Stimulated activated CD8-positive, alpha-beta memory T cell treated with anti-CD3 and anti-CD28 coated beads, Interleukin-15, amount 100 ng/mL, for 1 hour (primary cell): ENCODE measurements at places on chromosomes 6 and 20.

DNA sequence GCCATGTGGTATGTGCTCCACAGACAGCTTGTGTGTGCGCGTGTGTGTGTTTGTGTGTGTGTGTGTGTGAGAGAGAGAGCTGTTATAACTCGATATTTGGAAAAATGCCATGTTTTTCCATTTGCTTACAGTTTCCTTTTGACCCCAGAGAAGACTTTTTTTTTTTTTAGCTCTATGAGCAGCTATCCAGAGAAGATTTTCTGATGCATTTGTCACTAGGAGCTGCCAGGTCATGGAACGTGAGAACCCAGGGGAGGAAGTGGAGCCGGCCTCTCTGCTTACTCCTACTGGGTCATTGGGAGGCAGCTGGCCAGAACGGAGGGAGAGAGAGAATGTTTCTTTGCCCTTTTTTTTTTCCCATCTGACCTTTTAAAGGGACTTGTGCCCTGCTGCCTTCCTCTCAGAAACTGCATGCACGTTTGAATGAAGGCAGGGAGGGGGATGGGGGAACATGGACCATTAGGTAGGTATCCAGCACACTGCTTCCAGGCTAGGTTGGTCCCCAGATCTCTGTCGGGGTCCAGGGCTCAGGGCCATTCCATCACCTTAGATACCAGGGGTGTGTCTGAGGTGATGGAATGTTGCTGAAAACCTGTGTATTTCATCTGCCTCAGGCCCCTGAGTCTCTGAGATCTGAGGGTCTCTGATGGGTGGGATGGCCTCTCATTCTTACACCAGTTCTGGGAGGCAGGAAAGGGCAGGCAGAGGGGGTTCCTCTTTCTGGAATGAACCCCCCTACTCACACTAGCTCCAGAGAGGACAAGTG lies 11.2 kb upstream of the MRPS18A start:
- DNase-seq: no peak

DNA sequence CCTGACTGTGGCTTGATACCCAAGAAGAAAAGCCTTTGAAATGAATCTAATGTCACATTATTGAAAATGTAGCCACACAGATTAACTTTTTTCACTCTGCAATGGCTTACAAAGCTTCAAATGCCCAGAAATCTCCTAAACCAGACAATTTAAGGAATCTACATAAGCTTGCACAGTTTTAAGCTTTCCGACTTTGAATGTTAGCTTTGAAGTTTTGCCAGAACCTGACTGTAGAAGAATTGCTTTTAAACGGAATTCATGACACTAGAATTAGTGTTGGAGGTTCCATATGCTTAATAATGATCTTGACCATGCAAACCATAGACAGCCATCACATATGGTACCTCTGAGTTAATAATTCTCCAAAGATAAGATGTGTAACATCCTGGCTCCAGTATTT lies 798.5 kb upstream of the EPHA7 start:
- no peak for DNase-seq

GRCh38 chr6:168162366-168162765 lies 83.4 kb upstream of the FRMD1 start:
- no peak for DNase-seq

DNA sequence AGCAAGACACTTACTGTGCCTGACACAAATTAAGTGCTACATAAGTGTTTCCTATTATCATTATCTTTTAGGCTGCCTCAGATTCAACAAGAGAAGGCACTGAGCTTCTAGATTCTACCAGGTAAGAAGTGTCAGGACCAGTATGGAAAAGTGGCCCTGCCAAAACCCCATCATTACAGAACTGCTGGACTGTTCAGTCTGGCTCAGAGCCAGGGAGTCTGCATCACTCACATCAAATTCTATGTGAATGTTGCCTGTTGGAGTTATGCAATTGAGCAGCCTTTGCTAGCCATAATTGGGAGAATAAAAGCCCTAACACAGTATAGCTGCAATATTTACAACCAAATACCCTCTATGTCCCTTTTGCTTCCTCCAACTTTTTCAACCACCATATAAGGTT lies 70.9 kb downstream of the ATG5 start:
- no peak for DNase-seq

DNA sequence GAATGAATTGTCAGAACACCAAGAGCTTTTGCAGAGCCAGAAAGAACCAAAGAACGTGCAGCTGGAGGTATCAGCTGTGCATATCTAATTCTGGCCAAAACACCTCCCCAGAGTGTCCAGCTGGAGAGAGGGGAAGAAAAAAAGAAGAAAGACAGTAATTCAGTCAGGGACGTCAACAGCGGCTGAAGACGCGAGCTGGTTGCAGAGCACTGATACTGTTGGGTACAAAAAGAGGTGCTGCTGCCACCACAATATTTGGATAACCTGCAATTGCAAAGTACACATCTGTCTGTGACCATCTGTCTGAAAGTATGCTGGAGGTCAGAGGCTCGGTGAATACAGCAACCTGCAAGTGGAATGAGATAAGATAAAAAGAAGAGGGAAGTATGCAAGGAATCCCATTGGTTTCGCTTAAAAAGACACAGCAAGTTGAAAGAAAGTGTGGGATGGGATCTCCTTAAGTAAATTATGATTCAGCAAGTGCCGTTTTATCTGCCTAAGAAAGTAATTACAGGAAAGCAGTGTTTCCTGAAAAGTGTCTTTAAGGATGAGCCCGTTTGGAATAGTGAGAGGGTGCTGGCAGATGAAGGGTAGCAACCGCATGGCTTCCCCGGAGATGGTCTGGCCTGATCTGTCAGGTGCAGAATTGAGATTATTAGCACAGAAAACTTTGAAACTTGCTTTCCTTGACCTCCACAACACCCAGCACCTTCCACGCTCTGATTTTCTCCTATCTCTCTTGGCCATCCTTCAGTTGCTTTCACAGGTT lies 189.9 kb upstream of the PRDM1 start:
- DNase-seq: no peak

DNA sequence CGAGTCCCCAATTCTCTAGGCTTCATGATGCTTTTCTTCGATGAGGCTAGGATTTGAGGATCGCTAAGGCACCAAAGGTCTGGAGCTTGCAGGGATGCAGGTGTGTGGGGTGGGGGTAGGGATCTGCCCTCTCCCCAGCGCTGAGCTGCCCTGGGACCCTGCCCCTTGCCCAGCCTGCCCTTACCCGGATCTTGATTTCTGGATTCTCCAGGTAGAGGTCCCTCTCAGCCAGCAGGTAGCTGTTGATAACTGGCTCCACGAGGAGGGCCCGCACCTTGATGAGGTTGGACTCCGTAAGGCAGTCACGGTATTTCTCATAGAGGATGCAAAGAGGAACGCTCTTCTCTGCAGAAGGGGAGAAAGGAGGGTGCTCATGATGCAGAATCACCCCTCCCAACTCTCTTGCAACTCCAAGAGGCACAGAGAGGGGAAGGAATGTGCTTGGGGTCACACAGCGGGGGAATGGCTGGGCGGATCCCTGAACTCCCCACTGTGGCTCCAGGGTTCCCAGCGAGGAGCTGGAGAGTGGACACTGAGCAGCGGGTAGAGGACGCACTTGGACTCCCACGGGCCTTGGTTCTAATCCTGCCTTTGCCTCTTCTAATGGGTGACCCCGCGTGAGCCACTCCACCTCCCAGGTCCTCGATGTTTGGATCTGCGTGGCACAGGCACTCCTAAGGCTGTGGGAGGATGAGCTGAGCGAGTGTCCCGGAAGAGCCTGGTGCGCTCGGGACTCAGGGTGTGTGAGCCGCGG lies 32.7 kb downstream of the TGM2 start:
- DNase-seq: no peak

DNA sequence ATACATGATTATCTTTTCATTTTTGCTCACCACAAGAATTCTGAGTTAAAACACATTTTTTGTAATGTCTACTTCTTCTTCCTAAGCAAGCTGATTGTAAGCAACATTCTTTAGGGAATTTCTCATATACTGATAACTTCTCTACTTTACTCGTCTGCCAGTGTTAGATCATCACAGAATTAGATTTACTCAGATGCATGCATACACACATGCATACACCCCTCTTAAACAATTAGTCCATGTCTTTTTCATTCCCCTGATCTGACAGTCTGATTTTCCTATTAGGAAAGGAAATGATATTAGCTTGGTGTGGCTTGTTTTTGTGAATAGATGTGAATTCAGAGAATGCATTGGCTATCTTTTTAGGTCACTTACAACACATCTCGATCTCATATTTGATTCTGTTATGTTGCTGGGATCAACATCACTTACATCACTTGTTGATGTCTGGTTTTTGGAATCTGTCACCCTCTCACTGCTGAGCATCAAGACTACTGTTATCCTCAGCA lies 91.4 kb downstream of the FIG4 start:
- no peak for DNase-seq

DNA sequence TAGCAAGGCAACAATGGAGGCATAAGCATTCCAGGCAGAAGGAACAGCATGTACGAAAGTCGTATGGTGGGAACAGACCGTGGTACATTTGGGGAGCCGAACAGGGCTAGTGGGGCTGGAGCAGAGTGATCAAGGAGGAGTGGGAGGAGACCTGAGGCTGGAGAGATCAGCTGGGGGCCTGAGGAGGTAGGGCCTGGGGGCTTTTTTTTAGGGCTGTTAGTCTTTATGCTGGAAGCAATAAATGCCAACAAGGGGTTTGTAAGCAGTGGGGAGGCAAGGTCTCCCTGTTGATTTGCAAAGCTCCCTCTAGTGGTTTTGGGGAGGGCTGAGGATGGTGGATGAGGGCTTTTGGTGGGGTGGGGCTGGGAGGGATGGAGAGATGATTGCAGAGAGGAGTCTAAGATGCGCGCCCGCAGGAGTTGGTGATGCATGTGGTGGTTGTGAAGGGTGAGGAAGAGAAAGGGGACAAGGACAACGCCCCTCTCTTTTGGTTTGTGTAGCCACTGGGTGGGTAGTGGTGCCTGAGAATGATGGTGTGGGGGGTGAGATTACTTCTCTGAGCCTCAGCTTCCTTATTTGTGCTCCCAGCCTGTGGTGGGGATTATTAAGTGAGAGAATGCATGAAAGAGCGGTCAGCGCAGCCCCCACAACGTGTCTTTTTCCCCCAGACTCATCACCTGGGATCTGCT lies 74.1 kb upstream of the TOX2 start:
- DNase-seq: no peak

GRCh38 chr6:3919130-3919628 lies 70.0 kb downstream of the FAM50B start:
- no peak for DNase-seq

GRCh38 chr6:169229615-169230321 lies 23.9 kb downstream of the THBS2 start:
- DNase-seq: no peak

DNA sequence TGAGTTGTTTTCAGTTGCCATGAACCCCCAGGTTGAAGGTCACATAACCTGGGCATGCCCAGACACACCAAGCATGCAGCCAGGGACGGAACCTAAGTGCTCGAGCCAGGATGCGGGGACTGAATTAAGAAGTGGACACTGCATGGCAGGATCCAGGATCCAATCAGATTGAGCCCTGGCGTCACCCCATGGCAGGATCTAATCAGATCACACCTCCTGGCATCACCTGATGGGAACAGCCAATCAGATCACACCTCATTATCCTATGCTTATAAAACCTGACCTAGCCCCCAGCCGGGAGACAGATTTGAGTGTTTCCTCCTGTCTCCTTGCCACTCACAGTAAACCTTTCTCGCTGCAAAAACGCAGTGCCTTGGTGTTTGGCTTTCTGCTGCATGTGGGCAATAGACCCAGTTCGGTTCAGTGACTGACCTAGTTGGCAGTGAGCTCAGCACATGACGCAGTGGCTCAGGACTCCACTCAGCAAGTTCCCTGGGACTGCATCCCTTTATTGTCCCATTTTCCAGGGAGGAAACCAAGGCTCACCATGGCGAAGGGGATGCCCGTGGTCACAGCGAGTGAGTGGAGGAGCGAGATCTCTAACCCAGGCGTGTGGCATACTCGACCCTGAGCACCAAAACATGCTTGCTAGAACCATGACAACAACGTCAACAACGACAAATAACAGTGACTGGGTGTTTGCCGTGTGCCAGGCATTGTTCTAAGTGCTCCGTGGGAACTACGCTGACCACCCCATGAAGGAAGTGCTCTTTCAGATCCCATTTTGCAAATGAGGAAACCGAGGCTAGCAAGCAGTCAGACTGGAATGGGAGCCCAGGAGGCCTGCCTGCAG lies 66.3 kb downstream of the RBM38 start:
- DNase-seq: no peak

- DNase-seq: no peak
Observed at GRCh38 chr20:13581451-13581850, 57.3 kb downstream of the TASP1 start.

DNA sequence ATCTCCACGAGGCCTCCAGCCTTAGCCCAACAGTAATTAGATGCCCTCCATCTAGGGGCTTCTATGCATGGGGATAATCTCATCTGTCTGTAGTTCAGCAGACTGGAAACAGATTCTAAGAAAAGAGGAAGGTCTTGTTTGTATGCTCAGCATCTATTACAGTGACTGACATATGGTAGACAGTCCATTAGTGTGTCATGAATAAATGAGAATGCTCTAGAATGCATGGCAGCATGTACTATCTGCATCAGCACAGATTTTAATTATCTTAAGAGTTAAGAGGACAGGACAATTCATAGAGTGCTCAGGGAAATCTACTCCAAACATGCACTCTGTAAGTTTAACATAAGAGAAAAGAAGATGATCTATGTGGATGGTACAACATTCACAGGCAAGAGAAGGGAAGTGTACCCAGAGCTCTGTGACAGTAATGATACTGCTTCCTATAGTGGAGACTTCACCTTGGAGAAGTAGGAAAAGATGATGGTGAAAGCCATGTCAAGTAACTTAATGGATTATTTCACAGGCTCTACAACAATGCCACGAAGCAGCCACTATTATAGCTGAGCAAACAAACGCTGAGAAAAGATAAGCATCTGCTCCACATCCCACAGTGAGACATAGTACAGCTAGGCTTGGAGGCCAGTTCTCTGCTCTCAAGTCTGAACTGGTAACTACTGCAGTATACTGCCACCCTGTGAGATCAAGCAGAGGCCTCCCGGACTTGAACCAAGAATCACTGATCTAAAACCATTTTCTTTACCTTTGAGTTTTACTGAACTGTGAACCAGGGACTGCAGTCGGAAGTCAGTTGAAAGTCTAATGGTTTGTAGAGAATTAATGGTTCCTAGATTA lies 309.2 kb upstream of the SPTLC3 start:
- no peak for DNase-seq

- no peak for DNase-seq
Observed at GRCh38 chr20:35048739-35049138, 43.9 kb downstream of the TRPC4AP start.

- no peak for DNase-seq
Observed at GRCh38 chr6:108120311-108120710, 45.5 kb upstream of the NR2E1 start.
